ENCODE measurements at places on chromosomes 7 and 10. TPM values are rescaled to one million over a fixed set of nuclear protein-coding genes. Genes with fewer than 3 reads are reported as not detected.

- peaks cover 42% of the 10 kb centered on the region for H3K4me1 ChIP-seq
- H3K4me3 ChIP-seq, result 0 out of 2 replicates have a peak overlapping the region, but pooled peaks have one; percentile 4
These were observed 45.2 kb upstream of the SPOCK2 start for GRCh38 chr10:72133517-72133916.

The TPST1 gene
- total RNA-seq, result 6.4 TPM

- no peaks in the 10 kb centered on the region for H3K27me3 ChIP-seq
- no peak for DNase-seq
- H3K27ac ChIP-seq, result no peak overlapping the region
- no peak overlapping the region for H3K4me3 ChIP-seq
- H3K36me3 ChIP-seq, result no peaks in the 10 kb centered on the region
- H3K4me1 ChIP-seq, result no peaks in the 10 kb centered on the region
These were observed 79.8 kb upstream of the MPP7 start for GRCh38 chr10:28382525-28383269.

DNA sequence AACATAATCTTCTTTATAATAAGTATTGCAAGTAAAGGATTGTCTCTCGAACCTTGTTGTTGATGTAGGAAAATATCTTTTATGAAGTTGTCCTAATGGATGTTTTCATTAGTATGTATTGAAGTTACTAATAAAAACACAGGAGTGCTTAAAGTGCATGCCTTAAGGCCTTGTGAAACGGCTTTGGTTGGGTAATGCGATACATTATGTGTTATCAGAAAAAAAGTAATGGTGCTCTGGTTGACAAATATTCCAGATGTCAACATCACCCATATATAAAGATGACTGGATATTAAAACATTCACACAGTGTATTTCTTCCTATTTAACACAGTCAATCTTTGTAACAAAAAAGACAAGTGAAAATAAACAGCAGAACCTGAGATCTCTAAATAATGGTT, 310.7 kb downstream of the PRKG1 start:
- H3K4me1 ChIP-seq, result no peaks in the 10 kb centered on the region
- no peaks in the 10 kb centered on the region for H3K36me3 ChIP-seq
- no peak for DNase-seq
- H3K27me3 ChIP-seq, result no peaks in the 10 kb centered on the region
- no peak overlapping the region for H3K4me3 ChIP-seq

DNA sequence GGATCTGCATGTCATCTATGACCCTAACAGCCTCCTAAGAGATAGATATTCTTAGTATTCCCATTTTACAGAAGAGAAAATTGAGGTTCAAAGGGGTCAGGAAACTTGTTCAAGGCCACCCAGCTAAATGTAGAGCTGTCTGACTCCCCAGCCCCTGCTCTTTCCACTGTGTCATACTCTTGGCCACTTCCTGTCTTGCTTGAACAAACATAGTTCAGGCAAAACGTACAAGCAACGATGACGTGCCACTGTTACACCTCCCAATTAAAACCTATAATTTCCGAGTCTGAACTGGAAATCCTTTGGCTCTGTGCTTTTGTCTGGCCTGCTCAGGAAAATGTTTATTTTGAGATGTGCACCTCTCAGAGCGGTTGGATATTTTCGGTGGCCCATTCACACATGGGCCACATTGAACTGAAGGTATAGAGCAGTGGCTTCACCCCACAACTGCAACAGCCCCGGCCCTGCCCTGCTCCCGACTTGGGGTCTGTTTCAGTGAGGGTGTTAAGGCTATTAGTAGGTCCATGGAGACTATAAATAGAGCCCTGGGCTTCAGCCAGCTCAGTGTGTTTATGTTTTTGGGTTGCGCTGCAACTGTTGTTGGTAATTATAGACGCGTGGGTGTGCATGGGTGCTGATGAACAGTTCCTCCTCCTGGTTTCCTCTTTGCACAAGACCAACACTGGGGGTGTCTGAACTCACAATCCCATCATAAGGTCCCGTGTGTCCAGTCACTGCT, 172.3 kb upstream of the ADO start:
- H3K4me3 ChIP-seq, result 0 out of 2 replicates have a peak overlapping the region, but pooled peaks have one; percentile 1
- peak overlapping the region; percentile 71 for H3K27ac ChIP-seq
- H3K27me3 ChIP-seq, result no peaks in the 10 kb centered on the region
- peaks cover 56% of the 10 kb centered on the region for H3K4me1 ChIP-seq
- H3K36me3 ChIP-seq, result no peaks in the 10 kb centered on the region

GRCh38 chr7:148400101-148400500, 190.5 kb upstream of the C7orf33 start:
- no peak for DNase-seq
- H3K4me1 ChIP-seq, result peaks cover 9% of the 10 kb centered on the region
- no peaks in the 10 kb centered on the region for H3K36me3 ChIP-seq
- no peak overlapping the region for H3K27ac ChIP-seq
- no peaks in the 10 kb centered on the region for H3K27me3 ChIP-seq

- no peak overlapping the region for H3K27ac ChIP-seq
- H3K4me1 ChIP-seq, result no peaks in the 10 kb centered on the region
- H3K36me3 ChIP-seq, result no peaks in the 10 kb centered on the region
- DNase-seq, result no peak
- no peaks in the 10 kb centered on the region for H3K27me3 ChIP-seq
- H3K4me3 ChIP-seq, result no peak overlapping the region
These were observed 776 bp downstream of the TMEM184A start for GRCh38 chr7:1555046-1555812.

The FEZF1 gene
- not detected for total RNA-seq

The ELAPOR2 gene
- total RNA-seq, result 7.1 TPM

DNA sequence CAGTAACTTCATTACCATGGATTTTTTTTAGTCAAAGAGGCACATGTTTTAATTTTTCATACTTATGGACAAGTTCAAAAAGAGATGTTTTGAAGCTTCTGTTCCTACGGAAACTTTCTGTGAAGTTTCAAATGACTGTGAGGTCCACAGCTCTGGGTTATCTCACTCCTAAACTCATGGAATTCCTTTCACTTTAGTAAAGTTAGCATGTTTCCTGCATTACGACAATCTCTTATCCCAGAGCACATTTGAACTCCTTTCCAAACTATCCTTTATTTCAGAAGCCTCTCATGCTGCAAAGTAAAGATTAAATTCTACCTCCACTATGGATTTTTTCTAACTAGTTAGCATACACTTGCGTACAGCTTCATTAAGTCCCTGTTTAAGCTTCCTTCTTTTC, 15.3 kb upstream of the ADD3 start:
- H3K4me1 ChIP-seq, result peaks cover 8% of the 10 kb centered on the region
- no peaks in the 10 kb centered on the region for H3K36me3 ChIP-seq
- no peak for DNase-seq
- no peak overlapping the region for H3K27ac ChIP-seq
- no peak overlapping the region for H3K4me3 ChIP-seq
- no peaks in the 10 kb centered on the region for H3K27me3 ChIP-seq

- no peak for DNase-seq
- peaks cover 4% of the 10 kb centered on the region for H3K36me3 ChIP-seq
- no peak overlapping the region for H3K4me3 ChIP-seq
- H3K4me1 ChIP-seq, result no peaks in the 10 kb centered on the region
- H3K27me3 ChIP-seq, result no peaks in the 10 kb centered on the region
These were observed 10.7 kb downstream of the CUTC start for GRCh38 chr10:99742701-99743100.

- no peaks in the 10 kb centered on the region for H3K27me3 ChIP-seq
- no peak for DNase-seq
- no peak overlapping the region for H3K27ac ChIP-seq
- no peak overlapping the region for H3K4me3 ChIP-seq
These were observed 411.5 kb upstream of the ZMIZ1 start for GRCh38 chr10:78657163-78657861.

- H3K27me3 ChIP-seq, result no peaks in the 10 kb centered on the region
- H3K4me1 ChIP-seq, result no peaks in the 10 kb centered on the region
- H3K4me3 ChIP-seq, result no peak overlapping the region
These were observed 450.0 kb downstream of the GATA3 start for GRCh38 chr10:8504499-8504898.

GRCh38 chr7:105388356-105389087, at the start of gene SRPK2:
Gene SRPK2, minus strand, starts transcription at chr7:105388921.
- H3K27me3 ChIP-seq, result no peaks in the 10 kb centered on the region
- H3K36me3 ChIP-seq, result no peaks in the 10 kb centered on the region
- H3K4me1 ChIP-seq, result 0 out of 2 replicates have a peak, but pooled peaks cover 3% of the 10 kb centered on the region
- H3K27ac ChIP-seq, result peak within 1 kb of the TSS; percentile 25
- no peak for DNase-seq
- H3K4me3 ChIP-seq, result peak within 1 kb of the TSS; percentile 94

GRCh38 chr7:116576350-116577319, 51.8 kb downstream of the CAV1 start:
- H3K36me3 ChIP-seq, result no peaks in the 10 kb centered on the region
- H3K27me3 ChIP-seq, result no peaks in the 10 kb centered on the region
- no peak for DNase-seq
- H3K4me3 ChIP-seq, result no peak overlapping the region

DNA sequence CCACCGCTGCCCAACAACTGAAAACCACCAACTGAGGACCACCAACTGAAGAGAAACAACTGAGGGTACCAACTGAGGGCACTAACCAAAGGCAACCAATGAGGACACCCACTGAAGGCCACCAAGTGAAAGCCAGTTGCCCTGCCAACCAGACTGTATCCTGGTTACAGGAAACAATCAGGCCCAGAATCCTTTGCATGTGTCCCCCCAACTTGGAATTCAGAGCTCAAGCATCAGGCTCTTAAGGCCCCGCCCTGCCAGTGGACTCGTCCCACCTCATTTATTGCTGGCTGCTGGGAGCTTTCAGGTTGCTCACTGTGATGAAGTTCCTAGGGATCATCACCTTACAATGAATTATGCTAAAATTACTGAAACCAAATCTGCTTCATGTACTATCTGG, 76.6 kb upstream of the ABI1 start:
- DNase-seq, result no peak
- no peak overlapping the region for H3K27ac ChIP-seq
- H3K27me3 ChIP-seq, result no peaks in the 10 kb centered on the region

GRCh38 chr7:66790196-66790595, 49.7 kb downstream of the RABGEF1 start:
- no peaks in the 10 kb centered on the region for H3K4me1 ChIP-seq
- no peaks in the 10 kb centered on the region for H3K27me3 ChIP-seq
- H3K27ac ChIP-seq, result no peak overlapping the region
- no peak overlapping the region for H3K4me3 ChIP-seq
- peaks cover 5% of the 10 kb centered on the region for H3K36me3 ChIP-seq

The UCN3 gene
- not detected for total RNA-seq

DNA sequence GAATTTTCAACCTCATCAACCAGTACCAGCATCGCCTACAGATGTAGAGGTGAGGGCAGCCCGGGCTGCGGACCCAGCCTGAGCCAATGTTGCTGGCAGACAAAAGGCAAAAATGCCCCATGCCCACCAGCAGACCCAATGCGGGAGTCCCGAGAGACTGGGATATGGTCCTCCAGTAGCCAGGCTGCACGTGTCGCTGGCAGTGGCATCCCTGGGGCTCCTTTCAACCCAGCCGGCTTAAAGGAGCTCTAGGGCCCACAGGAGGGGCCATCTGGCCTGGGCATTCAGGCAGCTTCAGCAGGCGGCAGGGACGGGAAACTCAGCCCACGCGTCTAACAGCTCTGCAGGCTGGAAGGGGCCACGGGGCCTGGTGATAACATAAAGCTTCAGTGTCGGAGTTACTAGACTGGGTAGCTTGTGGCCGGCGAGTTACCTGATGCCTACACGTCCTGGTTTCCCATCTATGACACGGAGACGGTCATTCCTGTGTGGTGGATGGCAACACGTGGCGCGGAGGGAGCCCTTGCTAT, 70.7 kb downstream of the PROSER2 start:
- no peak overlapping the region for H3K27ac ChIP-seq
- no peaks in the 10 kb centered on the region for H3K27me3 ChIP-seq
- no peaks in the 10 kb centered on the region for H3K36me3 ChIP-seq
- DNase-seq, result no peak
- H3K4me3 ChIP-seq, result no peak overlapping the region

- DNase-seq, result no peak
- H3K36me3 ChIP-seq, result no peaks in the 10 kb centered on the region
- H3K27me3 ChIP-seq, result no peaks in the 10 kb centered on the region
- H3K4me1 ChIP-seq, result no peaks in the 10 kb centered on the region
These were observed 147.8 kb downstream of the ARHGAP22 start for GRCh38 chr10:48456808-48457761.

DNA sequence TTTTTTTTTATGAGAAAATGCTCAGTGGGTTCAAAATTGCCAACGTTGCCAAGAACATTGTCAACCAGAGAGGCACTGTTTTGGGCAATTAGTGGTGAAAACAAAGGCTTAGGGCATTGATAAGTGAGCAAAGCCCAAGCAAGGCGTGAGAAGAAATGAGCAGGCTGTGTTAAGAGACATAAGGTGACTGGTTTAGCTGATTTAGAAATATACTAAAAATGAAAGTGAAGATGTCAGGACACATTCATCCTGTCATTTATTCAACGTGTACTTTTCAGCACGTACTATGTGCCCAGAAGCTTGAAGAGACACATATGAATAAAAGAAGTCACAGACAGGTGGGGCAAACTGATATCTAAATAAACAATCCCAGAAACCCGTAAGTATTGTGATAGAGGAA, 31.8 kb downstream of the AOAH start:
- H3K27ac ChIP-seq, result no peak overlapping the region

GRCh38 chr10:118314882-118315281, 27.2 kb downstream of the FAM204A start:
- peaks cover 3% of the 10 kb centered on the region for H3K36me3 ChIP-seq
- DNase-seq, result no peak
- no peak overlapping the region for H3K4me3 ChIP-seq
- H3K27me3 ChIP-seq, result no peaks in the 10 kb centered on the region

GRCh38 chr7:67809586-67809985, 813.0 kb downstream of the TYW1 start:
- no peak overlapping the region for H3K27ac ChIP-seq
- H3K27me3 ChIP-seq, result no peaks in the 10 kb centered on the region
- H3K4me3 ChIP-seq, result no peak overlapping the region
- no peaks in the 10 kb centered on the region for H3K36me3 ChIP-seq
- no peaks in the 10 kb centered on the region for H3K4me1 ChIP-seq

GRCh38 chr7:41699516-41699915, 3.4 kb downstream of the INHBA start:
- no peak for DNase-seq
- no peaks in the 10 kb centered on the region for H3K36me3 ChIP-seq
- H3K27ac ChIP-seq, result no peak overlapping the region

DNA sequence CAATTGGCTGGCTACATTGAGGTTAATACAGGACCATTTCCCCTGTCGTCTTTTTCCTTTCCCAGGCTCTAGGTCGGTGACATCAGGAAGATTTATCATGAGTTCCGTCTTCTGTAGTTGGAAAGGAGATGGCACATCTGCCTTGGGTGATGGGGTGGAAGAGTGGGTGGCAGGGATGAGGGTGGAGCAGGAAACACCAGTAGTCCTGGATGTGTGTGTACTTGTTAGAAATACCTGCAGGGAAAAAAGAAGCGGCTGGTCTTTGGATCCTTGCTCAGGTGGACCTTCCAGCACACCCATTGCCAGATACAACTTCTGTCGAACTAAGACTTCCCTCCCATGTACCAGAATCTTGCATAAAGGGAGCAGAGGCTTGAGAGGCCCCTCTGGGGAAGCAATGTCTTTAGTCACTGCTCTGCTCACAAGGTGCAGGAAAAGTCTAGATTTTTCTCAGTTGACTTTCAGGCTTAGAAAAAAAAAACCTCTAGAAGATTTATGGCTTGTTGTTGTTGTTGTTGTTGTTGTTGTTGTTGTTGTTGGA, 516.8 kb upstream of the GALNT17 start:
- H3K27ac ChIP-seq, result no peak overlapping the region
- H3K27me3 ChIP-seq, result no peaks in the 10 kb centered on the region
- H3K4me3 ChIP-seq, result no peak overlapping the region
- H3K4me1 ChIP-seq, result no peaks in the 10 kb centered on the region

All from GM12878 (cell line).